Cardiac septum (tissue), 1 donor: ENCODE measurements at places on chromosomes 11 and 22.

- no peak for DNase-seq
Observed at GRCh38 chr11:67776852-67777520, 102.6 kb upstream of the ALDH3B2 start.

DNA sequence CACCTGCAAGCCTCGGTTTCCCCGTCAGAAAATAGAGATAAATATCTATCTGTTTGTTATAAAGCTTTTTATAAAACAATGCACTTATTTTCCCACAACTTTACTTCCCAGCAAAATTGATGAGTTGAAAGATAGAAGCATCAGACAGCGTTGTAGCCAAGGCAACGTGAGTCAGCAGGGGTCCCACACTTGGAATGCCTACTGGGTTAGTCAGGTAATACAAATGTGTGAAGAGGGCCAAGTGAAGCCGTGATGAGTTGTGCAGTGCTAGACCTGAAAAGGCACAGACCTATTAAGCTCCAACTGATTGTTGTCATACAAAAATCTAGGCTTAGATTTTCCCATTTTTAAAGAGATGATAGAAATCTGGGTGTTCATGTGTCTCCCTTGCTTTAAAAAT, 118.7 kb downstream of the PGR start:
- DNase-seq, result no peak

DNA sequence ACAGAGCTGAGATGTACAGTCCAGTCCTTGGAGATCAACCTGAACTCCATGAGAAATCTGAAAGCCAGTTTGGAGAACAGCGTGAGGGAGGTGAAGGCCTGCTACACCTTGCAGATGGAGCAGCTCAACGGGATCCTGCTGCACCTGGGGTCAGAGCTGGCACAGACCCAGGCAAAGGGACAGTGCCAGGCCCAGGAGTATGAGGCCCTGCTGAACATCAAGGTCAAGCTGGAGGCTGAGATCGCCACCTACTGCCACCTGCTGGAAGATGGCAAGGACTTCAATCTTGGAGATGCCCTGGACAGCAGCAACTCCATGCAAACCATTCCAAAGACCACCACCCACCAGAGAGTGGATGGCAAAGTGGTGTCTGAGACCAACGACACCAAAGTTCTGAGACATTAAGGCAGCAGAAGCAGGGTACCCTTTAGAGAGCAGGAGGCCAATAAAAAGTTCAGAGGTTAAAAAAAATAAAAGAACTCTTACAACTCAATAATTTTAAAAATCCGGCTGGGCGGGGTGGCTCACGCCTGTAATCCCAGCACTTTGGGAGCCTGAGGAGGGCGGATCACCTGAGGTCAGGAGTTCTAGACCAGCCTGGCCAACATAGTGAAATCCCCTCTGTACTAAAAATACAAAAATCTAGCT, 69.9 kb upstream of the RTL6 start:
- DNase-seq, result peak; percentile 68

DNA sequence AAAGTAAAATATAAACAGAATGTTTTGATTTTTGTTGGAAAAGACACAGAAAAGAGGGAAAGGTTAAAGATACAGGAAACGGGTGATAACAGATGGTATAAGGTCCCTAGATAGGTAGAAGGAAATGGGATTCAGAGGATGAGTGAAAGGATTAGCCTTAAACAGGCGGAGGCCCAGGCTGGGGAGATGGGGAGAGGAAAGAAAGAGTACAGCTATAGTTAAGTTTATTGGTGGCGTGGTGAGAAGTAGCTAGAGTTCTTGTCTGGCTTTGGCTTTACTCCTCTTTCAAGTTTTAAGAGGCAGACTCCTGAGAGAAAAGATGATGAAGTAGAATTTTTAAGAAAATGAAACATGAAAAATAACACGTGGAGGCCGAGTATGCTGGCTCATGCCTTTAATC, 13.7 kb downstream of the ZBTB44 start:
- DNase-seq, result no peak

GRCh38 chr11:109845437-109845836, 247.8 kb upstream of the ZC3H12C start:
- no peak for DNase-seq

GRCh38 chr11:112005422-112006094, 19.6 kb upstream of the DLAT start:
- DNase-seq, result no peak

- DNase-seq, result no peak
Observed at GRCh38 chr11:74341921-74342320, 30.5 kb upstream of the P4HA3 start.

- no peak for DNase-seq
Observed at GRCh38 chr11:78110351-78110750, 29.1 kb downstream of the ALG8 start.

GRCh38 chr11:96744697-96745096, 354.9 kb downstream of the JRKL start:
- DNase-seq, result no peak

GRCh38 chr11:43381802-43382201, 23.1 kb downstream of the TTC17 start:
- no peak for DNase-seq

GRCh38 chr11:127105593-127106541, 105.3 kb upstream of the KIRREL3 start:
- DNase-seq, result no peak

- DNase-seq, result no peak
Observed at GRCh38 chr11:8005556-8005955, 18.4 kb downstream of the EIF3F start.

- DNase-seq, result no peak
Observed at GRCh38 chr11:117627259-117627658, 169.8 kb downstream of the DSCAML1 start.

DNA sequence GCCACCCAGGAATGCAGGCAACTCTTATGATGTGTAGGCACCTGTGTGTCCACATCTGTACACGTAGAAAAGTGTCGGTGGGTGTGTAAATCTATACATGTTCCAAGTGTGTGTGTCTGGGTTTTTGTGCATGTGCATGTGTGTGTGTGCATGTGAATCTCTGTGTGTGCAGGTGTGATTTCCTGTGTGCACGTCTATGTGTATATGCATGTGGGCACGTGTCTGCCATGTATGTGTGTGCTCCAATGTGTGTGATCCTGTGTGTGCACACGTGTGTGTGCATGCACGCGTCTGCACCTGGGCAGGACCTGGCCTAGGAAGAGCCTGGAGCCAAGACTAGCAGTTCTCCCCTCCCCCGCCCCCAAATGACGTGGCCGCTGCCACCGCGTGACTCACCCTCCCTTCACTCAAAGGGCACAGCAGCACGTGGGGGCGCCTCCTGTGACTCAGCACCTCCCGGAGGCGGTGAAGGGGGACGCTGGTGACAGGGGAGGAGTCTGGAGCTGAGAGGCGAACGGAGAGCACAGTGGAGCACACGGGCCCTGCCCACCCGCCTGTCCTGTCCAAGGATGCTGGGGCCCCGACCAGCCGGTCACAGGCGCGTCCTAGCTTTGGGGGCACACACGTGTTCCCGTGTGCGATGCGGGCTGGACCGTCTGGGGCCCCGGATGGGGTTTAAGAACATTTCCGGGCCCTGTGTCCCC, 10.1 kb downstream of the PIM3 start:
- peak; percentile 97 for DNase-seq

- no peak for DNase-seq
Observed at GRCh38 chr22:45228401-45228754, 12.3 kb downstream of the KIAA0930 start.

- DNase-seq, result peak; percentile 66
Observed at GRCh38 chr22:47071078-47071806, 308.8 kb downstream of the TBC1D22A start.

DNA sequence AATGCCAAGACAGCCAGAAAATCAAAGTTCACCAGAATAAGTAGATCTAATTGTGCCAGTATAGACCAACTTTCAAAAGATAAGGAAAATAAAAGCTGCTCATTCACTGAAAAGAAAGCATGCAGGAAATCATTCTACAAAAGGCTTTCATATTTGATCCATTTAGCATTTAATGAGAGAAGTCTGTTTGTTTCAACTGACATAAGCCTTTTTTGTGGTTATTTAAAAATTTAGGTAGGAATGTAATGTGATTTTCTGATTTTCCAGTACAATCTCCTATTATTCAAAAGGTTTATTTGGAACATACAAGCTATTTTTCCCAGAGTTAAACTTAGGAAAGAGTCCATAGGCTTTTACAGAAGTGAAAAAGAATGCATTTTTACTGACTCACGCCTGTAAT, 92.7 kb downstream of the SBF2 start:
- no peak for DNase-seq

- no peak for DNase-seq
Observed at GRCh38 chr11:10660323-10660722, 33.2 kb downstream of the IRAG1 start.
